ENCODE measurements at places on chromosomes 16 and 17. TPM values are rescaled to one million over a fixed set of nuclear protein-coding genes. Genes with fewer than 3 reads are reported as not detected.

Gene ABCA10
- polyA plus RNA-seq = 13.8 TPM

Gene KRTAP4-4
- polyA plus RNA-seq = not detected

Gene PDE6G
- not detected for polyA plus RNA-seq

Gene AANAT
- polyA plus RNA-seq = 0.19 TPM

Gene ASGR1
- 0.64 TPM for polyA plus RNA-seq

Gene PRRT2
- 3.2 TPM for polyA plus RNA-seq

Gene NOS2
- polyA plus RNA-seq = 0.10 TPM

Gene IGF2BP1
- not detected for polyA plus RNA-seq

Gene RNF222
- polyA plus RNA-seq = not detected

Gene C16orf54
- polyA plus RNA-seq = 0.15 TPM

Gene MPV17L
- 7.1 TPM for polyA plus RNA-seq

Gene ARHGAP23
- polyA plus RNA-seq = 73.1 TPM

Gene TP53TG3F
- not detected for polyA plus RNA-seq

Gene CDH1
- 0.08 TPM for polyA plus RNA-seq

Gene SCGB1C2
- not detected for polyA plus RNA-seq

Gene PSMD12
- polyA plus RNA-seq = 57.5 TPM

Gene CACNA1H
- polyA plus RNA-seq = 6.2 TPM

Gene KRT33A
- not detected for polyA plus RNA-seq

Gene MARVELD3
- not detected for polyA plus RNA-seq

Gene MYH13
- polyA plus RNA-seq = 0.01 TPM

Gene ABCA3
- 6.7 TPM for polyA plus RNA-seq

Gene LDHD
- polyA plus RNA-seq = 49.0 TPM

Gene CA5A
- polyA plus RNA-seq = not detected

Gene FOXN1
- not detected for polyA plus RNA-seq

Gene TMEM92
- polyA plus RNA-seq = not detected

Gene CYLD
- polyA plus RNA-seq = 7.5 TPM

Gene GFER
- polyA plus RNA-seq = 51.1 TPM

Gene TLCD3B
- not detected for polyA plus RNA-seq

Gene SEPTIN1
- polyA plus RNA-seq = 2.4 TPM

Gene CACNG5
- not detected for polyA plus RNA-seq

Gene PLLP
- 10.4 TPM for polyA plus RNA-seq

Gene KRT17
- polyA plus RNA-seq = not detected

Gene SPATA32
- polyA plus RNA-seq = not detected

Gene CHST4
- polyA plus RNA-seq = not detected

Gene TRPV3
- 0.32 TPM for polyA plus RNA-seq

Gene GJD3
- 0.35 TPM for polyA plus RNA-seq

Gene DCAF7
- 9.9 TPM for polyA plus RNA-seq

Gene KRTAP4-1
- not detected for polyA plus RNA-seq

Gene BCO1
- not detected for polyA plus RNA-seq

Gene ZNF232
- 3.0 TPM for polyA plus RNA-seq

Gene TOX3
- polyA plus RNA-seq = not detected

Gene CDYL2
- 1.4 TPM for polyA plus RNA-seq

Gene HSD17B1
- polyA plus RNA-seq = 1.2 TPM

Gene HSD3B7
- polyA plus RNA-seq = 7.8 TPM

Gene KRTAP2-3
- polyA plus RNA-seq = not detected

Gene PDK2
- 173 TPM for polyA plus RNA-seq

Gene CCL15
- not detected for polyA plus RNA-seq

Gene TMEM98
- 23.1 TPM for polyA plus RNA-seq

Gene PTX4
- not detected for polyA plus RNA-seq

Gene RHBDL1
- 0.19 TPM for polyA plus RNA-seq

Gene MYH8
- polyA plus RNA-seq = not detected

Gene WFIKKN1
- 0.30 TPM for polyA plus RNA-seq

Gene MYO15B
- polyA plus RNA-seq = 23.5 TPM

Gene CNEP1R1
- polyA plus RNA-seq = 16.4 TPM

Gene C17orf58
- 7.2 TPM for polyA plus RNA-seq
